ENCODE measurements at places on chromosomes 1 and 21.

- no peak for DNase-seq
These were observed 39.1 kb upstream of the EFCAB14 start for GRCh38 chr1:46757956-46758528.

DNA sequence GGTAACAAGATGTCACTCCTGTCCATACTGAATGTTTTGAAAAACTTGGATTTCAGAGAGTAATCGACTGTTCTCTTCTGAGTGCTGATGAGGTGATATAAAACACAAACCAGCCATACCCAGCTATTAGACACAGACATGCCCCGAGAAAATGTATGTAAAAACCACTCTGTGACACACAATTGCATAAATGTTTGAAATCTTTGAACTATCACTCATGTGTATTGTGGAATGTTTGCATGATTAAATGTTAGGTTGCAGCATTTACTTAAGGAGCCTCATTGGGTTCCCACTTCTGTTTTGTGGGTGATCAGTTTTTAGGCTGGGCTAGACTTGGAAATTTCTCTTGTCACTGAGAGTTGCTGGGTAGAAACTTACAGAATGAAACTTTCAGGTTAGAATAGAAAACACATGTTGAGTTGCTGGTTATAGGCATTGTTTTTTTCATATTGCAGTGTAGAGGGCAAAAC, 270.4 kb upstream of the B3GALT2 start:
- no peak for DNase-seq

DNA sequence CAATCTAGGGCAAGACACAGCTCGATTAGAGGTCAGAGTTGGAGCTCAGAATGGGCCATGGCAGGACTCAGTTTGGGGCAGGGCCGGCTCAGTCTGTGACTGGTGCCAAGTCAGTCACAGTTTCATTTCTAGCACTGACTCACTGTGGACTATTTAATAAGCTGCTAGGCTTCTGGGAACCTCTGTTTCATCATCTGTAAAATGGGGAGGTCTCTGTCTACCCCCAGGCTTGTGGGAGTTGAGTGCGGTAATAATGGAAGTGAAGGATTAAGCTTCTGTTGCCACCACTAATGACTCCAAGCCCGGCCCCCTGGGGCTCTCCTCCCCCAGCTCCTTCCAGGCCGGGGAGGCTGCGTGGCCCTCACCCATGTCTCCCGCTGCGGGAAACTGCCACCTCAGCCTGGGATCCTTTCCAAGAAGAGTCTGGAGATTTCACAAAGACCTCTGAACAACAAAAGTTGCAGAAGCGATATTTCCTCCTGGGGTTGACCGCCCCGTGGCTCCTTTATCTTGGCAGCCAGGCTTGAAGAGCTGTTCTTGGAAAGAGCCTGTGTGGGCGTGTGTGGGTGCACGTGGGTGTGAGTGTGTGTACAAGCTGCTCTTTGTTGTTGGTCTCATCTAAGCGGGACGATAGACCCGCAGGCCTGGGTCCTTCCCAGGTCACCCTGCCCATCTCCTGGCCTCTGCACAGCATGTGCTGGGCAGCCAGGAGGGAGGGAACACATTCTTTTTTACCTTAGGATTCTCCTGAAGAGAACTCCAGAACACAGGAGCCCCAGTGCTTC, 29.1 kb downstream of the KNCN start:
- peak; percentile 46 for DNase-seq

DNA sequence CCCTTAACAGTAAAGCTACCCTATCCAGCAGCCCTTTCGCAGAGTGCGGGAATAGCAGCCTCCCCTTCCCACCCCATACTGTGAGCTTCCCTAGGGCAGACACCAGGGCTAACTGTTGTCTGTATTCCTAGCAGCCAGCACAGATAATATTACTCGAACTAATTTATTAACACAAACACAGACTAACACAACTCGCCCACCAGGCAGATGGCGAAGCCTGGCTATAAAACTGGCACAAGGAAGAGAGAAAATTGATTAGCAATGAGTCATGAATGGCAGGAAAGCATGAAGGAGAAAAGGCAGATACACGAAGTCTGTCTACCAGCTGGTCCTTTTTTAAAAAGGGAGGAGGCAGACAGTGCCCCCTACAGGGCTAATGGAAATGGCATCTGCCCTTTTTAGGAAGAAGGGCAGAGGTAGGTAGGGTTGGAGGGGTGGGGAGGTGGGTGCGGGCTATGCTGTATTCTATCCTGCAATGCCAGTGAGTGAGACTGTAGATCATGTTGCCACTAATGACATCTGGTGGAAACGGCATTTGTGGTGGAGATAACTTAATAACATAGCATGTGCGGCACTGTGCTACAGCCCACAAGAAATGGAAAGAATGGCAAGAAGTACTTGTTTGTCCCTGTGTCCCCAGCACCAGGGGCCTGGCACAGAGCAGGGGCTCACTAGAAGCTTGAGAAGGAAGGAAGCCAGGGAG, 30.6 kb upstream of the CTPS1 start:
- peak; percentile 55 for DNase-seq

DNA sequence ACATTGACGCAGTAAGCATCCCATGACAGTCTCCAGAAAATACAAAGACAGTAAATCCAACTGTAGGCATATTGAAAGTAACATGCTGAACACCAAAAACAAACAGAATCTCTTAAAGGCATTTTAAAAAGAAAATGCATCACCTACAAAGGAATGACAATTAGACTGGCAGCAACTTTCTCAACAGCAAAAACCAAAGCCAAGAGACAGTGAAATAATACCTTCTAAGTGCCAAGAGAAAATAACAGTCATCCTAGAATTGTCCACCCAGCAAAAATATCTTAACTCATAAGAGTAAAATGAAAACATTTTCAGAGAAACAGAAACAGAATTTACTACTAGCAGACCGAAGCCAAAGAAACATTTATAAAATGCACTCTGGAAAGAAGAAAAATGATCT, 20.0 kb downstream of the CCDC185 start:
- no peak for DNase-seq

GRCh38 chr1:224736619-224737352, 120.7 kb downstream of the CNIH3 start:
- DNase-seq: no peak

DNA sequence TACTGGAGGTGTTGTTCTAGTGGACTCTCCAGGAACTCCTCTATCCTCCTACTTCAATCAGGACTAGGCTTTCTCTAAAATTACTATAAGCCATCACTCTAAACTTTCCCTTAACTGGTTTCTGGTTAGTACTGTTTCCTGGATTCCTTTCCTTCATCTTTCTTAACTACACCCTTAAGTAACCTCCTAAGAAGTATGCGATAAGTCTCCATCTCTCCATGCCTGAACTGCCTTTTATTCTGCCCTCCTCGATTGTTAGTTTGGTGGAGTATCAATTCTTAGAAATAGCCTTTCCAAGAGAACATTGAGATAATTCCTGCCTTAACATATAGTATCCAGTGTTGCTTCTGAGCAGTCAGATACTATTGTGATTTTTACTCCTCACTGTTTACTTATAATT, 162.9 kb upstream of the PDE4B start:
- no peak for DNase-seq

- DNase-seq: no peak
These were observed 40.6 kb upstream of the HHAT start for GRCh38 chr1:210288116-210288515.

DNA sequence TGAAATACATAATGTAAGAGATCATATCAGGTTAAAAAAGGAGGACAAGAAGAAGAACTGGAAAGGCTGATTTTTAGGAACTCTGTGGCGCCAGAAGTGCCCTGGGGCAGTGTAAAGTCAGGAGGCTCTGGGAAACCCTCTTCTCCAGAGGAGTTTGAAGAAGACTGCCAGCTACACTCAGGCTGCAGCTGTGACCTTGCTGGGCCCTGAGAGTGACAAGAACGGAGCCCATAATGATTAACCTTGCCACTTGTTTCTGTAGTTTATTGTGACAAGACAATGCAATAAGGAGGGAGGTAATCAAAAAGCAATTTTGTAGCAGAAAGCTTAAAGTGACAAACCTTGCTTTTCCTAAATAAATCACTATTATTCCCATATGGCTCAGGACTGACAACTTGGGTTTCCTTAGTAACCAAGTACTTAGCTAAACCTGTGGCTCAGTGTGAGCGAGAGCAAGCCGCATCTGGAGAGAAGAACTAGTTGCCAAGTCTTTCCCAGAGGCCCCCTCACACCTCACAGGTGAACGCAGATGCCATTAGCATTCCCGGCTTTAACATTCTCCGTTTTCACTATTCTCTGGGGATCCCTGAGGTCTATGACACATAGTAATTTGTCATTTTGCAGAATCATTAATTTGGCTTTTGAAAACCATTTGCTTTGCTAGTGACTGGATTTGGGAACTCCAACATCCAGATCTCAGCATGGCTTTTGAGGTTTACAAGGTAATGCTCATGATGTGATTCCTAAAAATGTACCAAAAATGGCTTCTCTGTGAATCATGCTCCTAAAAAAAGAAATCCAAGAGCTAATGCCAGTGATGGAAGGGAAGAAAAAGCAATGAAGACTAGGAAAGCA, 115.9 kb downstream of the OMA1 start:
- no peak for DNase-seq

GRCh38 chr1:248858096-248858890, 592 bp downstream of the ZNF692 start:
- peak; percentile 50 for DNase-seq

DNA sequence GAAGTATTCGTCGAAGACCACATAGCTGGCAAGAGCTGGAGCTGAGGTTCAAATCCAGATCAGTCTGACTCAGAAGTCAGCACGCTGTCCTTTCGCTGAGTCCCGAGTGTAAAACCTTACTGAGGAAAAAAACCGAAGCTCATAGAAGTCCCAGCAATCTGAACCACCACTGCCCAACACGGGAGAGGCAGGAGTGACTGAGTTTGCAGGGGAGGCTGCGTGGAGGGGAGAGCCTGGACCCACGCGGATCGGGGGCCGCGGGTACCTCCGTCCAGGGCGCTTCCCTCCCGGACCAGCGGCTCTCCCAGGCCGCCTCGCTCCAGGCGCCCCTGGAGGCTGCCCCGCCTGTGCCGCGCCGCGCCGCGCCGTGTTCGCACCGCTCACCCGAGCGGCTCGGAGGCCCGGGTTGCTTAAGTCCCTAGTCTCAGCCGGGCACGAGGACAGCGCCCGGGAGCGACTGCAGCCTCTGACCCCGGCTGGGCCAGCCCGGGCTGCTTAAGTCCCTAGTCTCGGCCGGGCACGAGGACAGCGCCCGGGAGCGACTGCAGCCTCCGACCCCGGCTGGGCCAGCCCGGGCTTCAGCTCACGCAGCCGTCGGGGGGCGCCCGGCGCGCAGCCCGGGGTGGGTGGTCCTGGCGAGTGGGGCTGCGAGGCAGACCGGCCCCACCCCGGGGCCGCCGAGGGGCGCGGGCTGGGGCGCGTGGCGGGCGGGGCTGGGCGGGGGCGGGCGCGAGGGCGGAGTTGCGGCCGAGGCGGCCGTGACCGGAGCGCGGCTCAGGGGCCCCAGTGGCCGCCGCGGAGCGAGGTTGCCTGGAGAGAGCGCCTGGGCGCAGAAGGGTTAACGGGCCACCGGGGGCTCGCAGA, at the start of gene ADAMTSL4:
Gene ADAMTSL4, plus strand, starts transcription at position 777 of the 864 bp plus-strand sequence. CDS start 2,881 bp downstream, outside the sequence.
- peak; percentile 61 for DNase-seq

DNA sequence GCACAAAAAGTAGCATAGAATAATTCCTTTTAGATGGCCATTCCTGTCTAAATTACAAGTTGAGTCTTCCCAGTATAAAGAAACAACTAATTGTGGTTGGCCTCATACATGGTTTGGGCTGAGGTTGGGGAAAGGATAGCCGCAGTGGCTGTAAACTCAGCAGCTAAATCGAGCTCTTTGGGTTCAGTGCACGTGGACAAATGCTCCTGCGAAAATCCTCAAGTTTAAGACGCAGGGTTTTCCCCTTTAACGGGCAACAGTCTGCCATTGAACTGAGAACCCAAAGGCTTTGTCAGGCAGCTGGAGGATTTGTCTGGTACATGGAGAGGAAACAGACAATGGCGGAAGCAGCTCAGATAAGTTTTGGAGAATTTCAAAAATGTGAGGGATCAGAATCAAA, 331.9 kb downstream of the TGFB2 start:
- no peak for DNase-seq

DNA sequence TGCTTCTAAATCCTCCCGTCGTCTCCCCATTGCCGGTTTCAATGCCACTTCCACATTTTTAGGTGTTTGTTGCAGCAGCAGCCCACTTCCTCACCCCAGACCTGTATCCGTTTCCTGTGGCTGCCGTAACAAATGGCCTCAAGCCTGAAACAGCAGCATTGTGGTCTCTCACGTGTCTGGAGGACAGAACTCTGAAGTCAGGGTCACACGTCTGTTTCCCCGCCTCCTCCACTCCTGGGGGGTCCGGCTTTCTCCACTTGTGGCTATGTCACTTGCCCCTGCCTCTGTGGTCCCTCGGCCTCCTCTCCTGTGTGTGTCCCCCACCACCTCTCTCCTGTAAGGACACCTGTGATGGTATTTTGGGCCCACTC, 21.8 kb downstream of the TRPM2 start:
- peak; percentile 24 for DNase-seq

DNA sequence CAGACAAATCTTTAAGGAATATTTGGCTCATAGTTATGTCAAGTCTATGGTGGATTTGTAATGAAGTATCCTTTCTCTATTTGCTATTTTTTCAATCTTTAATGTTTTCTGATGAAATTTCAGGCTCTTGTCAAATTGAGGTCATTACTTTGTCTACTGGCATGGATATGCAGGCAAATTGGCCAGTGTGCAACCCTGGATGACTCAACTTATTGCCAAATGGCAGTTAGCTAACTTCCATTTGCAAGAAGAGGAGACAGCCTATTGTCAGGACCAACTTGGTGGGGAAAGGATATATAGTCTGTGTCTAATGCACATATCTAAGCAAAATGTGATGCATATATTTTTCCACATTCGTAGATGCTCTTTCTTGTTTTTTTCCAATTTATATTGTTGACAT, 530.5 kb downstream of the PTBP2 start:
- DNase-seq: no peak

DNA sequence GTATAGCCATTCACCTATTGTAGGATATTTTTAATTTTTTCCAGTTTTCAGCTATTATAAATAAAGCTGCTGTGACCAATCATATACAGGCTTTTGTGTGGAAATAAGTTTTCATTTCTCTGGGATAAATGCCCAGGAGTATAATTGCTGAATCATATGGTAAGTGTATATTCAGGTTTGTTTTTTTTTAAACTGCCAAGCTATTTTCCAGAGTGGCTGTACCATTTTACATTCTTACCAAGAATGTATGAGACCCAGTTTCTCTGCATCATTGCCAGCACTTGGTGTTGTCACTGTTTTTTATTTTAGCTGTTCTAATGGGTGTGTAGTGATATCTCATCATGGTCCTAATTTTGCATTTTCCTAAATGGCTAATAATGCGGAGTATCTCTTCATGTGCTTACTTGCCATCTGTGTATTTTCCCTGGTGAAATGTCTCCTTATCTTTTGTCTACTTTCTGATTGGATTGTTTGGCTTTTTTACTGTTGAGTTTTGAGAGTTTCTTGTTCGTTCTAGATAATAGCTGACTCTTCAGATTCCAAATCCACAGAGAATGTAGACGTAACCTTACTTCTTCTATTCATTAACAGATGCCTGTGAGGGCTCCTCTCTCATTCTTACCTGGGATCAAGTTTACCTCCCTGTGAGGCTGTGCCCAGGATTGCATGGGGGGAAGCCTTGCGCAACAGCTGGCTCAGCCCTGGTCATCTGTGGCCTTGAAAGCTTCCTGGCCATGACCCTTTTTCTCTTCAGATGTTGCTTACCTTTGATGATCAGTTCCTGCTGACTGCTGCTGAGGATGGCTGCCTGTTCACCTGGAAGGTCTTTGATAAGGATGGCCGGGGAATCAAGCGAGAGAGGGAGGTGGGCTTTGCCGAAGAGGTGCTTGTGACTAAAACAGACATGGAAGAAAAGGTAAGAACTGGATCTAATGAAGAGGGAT, 42.6 kb downstream of the CFAP57 start:
- DNase-seq: no peak

- no peak for DNase-seq
These were observed 66.5 kb downstream of the PEX14 start for GRCh38 chr1:10541286-10541685.

- no peak for DNase-seq
These were observed 35.4 kb downstream of the ACTL8 start for GRCh38 chr1:17790383-17791054.

All from activated naive CD8-positive, alpha-beta T cell treated with anti-CD3 and anti-CD28 coated beads for 36 hours (primary cell).